ENCODE measurements at places on chromosomes 12 and 14.

GRCh38 chr12:75641031-75641780 lies 129.8 kb upstream of the KRR1 start:
- DNase-seq: peak; percentile 64

- DNase-seq: peak; percentile 76
These were observed 227.3 kb downstream of the KTN1 start for GRCh38 chr14:55807053-55807880.

GRCh38 chr12:5921966-5922899 lies 22.8 kb downstream of the ANO2 start:
- DNase-seq: no peak

DNA sequence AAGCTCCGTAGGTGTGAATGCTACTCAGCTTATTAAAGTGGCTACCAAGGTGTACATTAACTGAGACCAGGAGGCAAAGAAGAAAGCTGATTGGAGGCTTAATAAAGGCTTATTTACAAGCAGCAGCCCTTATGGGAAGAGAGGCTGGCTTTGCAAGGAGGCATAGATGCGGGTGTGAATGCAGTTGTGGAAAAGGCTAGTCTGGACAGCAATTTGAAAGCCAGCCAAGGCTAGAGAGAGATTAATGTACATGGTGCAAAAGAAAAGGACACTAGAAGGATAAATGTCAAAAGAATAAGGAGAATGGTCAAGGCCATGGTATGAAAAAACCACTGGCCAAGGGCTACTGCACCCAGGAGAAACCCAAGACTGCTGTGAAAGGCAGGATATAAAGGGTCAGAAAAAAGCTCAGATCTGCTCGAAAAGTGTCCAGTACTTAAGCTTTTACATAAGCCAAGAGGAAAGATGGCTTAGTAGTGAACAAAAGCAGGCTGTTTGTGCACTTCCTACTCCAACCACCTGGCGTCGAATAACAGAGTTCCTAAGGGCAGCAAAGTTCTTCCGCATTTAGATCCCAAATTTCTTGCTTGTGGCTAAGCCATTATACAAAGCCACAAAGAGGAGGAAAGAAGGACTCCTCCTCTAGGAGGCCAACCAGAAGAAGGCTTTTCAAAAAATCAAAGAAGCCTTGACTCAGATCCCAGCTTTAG lies 24.0 kb downstream of the KLRK1 start:
- no peak for DNase-seq
